H7 (cell line): ENCODE measurements at places on chromosomes 7 and 10.

- no peak for DNase-seq
Observed at GRCh38 chr7:151761231-151761630, 115.7 kb downstream of the PRKAG2 start.

GRCh38 chr7:119783799-119784198 is 489.2 kb upstream of the KCND2 start:
- DNase-seq: no peak

DNA sequence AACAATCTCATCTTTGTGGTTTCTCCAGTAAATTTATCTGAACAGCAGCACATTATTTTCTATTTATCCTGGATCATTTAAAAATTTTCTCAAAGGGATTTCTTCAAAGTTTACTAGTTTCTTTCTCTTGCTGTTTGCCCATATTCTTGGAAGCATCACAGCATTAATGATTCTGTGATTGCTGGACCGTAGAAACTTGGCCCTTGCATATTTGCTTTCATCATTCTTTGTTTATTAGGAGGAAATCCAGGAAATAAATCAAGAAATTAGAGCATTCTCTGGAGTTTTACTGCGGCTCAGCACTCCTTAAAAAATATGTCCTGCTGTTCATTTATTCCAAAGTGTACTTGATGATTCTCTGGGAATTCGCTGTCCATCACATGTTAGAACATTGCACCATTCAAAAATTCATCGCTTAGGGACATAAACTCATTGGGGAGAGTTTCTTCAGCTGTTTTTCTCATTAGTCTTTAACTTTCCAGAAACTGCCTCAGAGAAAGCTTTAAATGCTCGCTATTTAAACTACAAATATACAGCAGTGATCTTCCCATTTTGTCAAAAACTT is 264.0 kb upstream of the CDC14C start:
- DNase-seq: no peak

DNA sequence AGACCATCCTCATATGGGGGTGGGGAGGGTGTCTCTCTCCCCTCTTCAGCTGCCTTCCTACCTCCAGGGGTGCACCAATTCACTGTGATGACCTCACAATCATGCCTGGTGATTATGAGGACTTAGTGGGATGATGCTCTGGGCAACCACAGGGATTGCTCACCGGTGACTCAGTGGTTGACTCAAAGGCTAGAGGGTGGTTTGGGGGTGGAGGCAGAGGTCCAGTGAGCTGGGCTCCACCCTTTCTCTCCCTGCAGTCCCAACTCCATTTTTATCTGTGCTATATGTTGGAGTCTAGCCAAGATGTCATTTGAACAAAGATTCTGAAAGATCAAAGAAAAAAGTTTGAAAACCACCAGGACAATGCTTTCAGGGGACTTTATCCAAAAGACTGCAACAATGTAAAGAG is 286.9 kb downstream of the KCNMA1 start:
- DNase-seq: no peak

GRCh38 chr10:16232441-16232840 is 204.4 kb upstream of the PTER start:
- DNase-seq: no peak

GRCh38 chr7:148379677-148380076 is 210.9 kb upstream of the C7orf33 start:
- no peak for DNase-seq

DNA sequence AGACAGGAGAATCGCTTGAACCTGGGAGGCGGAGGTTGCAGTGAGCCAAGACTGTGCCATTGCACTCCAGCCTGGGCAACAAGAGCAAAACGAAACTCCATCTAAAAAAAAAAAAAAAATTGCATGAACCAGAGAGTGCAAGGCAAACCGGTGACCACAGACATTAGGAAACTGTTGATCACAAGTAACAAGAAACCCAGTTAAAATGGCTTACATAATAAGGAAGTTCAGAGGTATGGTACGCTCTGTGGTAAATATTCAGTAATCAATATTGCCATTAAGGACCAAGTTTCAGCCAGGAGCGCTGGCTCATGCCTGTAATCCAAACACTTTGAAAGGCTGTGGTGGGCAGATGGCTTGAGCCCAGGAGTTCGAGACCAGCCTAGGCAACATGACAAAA is 9.2 kb upstream of the NT5C2 start:
- DNase-seq: no peak

GRCh38 chr7:116546916-116547315 is 22.1 kb downstream of the CAV1 start:
- DNase-seq: no peak

DNA sequence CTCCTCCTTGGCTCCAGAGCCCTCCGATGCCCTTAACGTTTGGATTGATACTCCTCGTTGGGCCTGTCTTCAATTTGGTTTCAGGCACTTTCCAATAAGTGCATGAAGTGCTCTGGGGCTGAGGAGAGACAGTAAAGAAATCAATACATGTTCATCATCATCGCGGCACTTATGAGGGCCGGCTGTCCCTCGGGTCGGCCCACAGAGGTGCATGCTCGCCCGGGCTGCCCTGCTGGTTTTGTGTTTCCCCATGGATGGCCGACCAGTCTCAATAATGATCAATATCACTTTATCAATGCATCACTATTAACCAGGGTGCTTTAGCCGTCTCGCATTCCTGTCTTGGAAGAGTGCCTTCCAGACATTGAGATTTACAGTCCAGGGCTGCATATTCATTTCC is 154.2 kb downstream of the EBF3 start:
- DNase-seq: no peak

DNA sequence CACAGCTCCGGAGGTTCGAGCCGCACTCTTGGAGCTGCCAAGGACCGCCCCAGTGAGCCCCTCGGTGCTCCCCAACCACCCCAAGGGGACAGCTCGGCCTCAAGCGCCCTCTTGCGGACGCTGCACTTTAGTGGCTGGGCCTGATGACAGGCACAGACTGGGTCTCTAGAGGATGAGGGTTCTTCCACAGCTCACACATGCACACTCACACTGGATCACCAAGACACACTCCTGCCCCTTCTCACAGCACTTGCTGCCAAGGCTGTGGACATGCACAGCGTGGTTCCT is 2.1 kb downstream of the RET start:
- peak; percentile 96 for DNase-seq

GRCh38 chr10:77619964-77620703 is 17.5 kb downstream of the KCNMA1 start:
- DNase-seq: no peak

GRCh38 chr10:104336821-104337467 is 1.3 kb downstream of the ITPRIP start:
- peak; percentile 33 for DNase-seq

GRCh38 chr7:93575555-93576399 is 1.3 kb upstream of the CALCR start:
- DNase-seq: no peak

DNA sequence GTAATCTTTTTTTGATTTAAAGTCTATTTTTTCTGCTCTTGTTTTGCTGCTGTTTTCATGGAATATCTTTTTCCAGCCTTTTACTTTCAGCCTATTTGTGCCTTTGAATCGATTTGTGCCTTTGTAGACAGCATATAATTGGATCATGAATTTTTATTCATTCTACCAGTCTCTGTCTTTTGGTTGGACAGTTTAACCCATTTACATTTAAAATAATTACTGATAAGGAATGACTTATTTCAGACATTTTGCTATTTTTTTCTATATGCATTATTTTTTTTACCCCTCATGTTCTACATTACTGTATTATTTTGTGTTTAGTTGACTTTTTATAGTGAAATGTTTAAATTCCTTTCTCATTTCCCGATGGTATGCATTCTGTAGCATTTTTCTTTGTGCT is 99.6 kb downstream of the EXOC4 start:
- no peak for DNase-seq

DNA sequence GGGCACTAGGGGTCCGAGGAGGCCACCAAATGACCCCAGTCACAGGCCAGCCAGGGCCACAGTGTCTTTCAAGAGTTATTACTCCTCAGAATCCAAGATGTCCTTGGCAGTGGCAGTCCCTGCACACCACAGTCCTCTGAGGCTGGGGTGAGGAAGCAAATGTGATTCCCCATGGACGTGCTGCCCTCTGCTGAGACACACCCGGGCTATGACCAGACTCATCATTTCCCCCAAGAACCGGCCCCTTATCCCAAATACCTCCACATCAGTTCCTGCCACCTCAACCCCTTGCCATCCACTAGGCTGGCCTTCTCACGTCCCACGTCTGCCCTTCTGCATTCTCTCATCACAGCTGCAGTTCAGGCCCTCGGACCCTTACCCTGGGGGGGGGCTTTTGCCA is 5.0 kb downstream of the PRKAG2 start:
- no peak for DNase-seq

DNA sequence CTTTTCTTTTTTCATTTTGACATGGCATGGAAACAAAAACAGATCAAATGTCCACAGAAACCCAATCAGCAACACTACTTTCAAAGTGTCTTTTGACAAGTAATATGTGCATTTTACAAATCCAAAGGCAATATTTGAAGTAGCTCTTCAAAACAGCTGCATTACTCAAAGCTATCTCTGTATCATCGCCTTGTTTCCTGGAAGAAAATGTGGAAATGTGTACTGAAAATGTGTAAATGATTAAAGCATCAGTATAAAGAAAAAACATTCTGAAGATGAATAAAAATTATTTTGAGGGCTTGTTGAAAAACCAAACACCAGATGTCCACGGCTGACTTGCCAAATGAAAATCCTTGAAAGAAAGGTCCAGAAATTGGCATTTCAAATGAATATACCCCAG is 16.5 kb upstream of the ITGB8 start:
- no peak for DNase-seq

DNA sequence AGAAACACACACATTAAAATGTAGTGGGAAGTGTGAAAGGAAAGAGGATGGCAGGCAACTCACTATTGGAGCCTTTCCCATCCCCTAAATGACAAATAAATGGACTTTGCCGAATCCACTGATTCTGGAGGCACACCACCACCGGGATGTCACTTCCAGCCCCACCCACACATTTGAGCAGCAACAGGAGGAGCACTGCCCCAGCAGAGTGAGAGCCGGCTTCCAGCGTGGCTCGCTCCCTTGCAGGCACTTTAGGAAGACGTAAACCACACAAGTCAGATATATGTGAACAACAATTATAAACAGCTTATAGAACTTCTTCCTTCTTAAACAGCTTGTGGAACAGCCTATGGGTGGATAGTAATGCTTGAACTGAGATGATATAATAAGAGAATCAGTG is 191.0 kb downstream of the DGKI start:
- DNase-seq: no peak

DNA sequence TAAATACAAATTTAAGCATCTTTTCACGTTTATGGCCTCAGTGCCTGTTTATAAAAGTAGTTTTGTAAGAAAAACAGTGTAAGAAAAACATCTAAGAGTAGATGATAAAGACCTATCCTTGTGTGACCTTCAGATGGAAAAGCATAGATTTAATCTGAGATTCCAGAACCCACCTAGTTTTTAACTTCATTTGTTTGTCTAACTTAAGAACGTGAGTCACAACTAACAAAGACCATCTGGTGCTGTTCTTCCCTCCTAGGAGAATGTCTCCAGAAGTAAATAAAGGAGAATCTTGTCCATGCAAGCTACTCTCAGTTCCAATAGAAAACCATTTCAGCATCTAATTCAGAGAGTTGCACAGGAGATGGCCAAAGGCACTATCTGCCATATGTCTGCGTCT is 265.4 kb upstream of the C7orf33 start:
- no peak for DNase-seq

DNA sequence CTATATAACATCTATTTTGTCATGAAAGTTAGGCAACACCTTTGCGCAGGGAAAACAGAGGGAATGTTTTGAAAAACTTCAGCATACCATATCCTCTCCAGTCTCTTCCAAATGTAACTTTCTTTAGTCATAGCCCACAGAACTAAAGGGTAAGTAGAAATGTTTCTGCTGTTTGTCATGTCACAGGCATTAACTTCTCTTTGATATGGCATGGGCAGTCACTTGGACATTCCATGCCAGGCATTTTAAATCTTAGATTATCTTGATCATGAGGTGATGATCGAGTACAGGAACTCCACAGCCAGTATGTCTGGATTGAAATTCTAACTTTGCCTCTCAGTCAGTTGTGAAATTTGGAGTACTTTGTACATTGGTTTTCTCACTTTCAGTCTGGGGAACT is 27.5 kb upstream of the ETV1 start:
- no peak for DNase-seq
